ENCODE measurements at places on chromosomes 12 and 14.
A peak's percentile ranks its signal among the peaks of the same experiment; 100 is the strongest.

DNA sequence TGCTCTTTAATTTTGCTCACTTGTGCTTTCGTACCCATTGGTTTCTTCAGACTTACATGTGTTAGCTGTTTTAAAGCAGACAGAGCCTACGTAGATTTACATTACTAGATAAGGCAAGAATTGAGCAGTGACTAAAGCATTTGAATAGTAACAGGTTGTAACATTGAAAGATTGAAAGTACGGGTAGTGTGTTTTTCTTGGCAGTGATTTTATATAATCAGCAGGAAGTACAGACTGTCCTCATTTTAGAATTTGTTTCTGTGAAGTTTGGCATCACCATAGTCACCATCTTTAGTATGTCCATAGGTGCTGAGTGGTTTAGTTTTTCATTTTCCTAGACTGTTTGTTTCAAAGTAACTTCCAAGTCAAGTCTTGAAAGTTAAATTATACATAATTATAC, 14.0 kb downstream of the RTRAF start:
- no peak for DNase-seq

DNA sequence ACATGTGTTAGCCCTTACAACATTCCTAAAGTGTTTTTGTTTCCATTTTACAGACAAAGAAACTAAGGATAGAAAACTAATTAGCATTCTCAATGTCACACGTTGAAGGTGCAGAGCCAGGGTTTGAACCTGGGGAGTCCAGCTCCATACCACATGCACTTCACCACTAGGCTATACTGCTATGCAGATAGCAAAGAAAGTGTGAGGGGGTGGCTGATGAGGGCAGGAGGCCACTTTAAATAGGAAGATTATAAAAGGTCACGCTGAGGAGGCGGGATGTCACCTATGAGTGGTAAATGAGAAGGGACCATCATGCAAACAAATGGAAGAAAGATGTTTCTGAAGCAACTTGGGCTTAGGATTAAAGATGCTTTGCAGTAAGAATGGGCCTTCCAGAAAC, 213.9 kb downstream of the EGLN3 start:
- no peak for DNase-seq

GRCh38 chr12:100234591-100235304, 32.1 kb downstream of the DEPDC4 start:
- DNase-seq = no peak

DNA sequence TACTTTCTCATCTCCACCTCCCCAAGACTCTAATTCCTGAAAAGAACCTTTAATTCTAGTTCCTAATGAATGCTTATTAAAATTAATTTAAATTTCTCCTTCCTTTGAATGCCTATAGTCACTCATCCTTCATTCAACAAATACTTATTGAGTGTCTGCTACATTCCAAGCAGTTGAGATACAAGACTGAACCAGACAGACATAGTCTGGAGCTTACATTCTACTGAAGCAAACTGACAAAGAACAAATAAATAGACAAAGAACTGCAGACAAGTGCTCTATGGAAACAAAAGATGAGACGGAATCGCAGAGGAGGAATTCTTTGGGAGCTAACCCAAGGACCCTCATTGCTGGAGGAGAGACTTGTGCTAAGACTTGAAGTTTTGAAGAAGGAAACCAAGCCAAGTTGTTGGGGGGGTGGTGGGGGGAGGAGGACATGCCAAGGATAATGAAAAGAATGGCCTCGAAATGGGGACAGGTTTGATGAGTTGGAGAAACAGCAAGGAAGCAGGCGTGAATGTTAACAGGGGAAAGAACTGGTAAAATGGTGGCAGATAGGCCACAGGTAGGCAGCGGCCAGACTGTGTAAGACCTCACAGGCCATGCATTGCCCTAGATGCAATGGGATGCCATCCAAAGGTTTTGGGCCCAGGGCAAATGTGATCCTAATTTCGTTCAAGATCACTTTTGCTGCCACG, 9.7 kb upstream of the TDG start:
- no peak for DNase-seq

GRCh38 chr12:108271951-108272872, 66.9 kb downstream of the CMKLR1 start:
- DNase-seq = no peak

GRCh38 chr12:24705741-24706358, 243.1 kb downstream of the BCAT1 start:
- DNase-seq = no peak

DNA sequence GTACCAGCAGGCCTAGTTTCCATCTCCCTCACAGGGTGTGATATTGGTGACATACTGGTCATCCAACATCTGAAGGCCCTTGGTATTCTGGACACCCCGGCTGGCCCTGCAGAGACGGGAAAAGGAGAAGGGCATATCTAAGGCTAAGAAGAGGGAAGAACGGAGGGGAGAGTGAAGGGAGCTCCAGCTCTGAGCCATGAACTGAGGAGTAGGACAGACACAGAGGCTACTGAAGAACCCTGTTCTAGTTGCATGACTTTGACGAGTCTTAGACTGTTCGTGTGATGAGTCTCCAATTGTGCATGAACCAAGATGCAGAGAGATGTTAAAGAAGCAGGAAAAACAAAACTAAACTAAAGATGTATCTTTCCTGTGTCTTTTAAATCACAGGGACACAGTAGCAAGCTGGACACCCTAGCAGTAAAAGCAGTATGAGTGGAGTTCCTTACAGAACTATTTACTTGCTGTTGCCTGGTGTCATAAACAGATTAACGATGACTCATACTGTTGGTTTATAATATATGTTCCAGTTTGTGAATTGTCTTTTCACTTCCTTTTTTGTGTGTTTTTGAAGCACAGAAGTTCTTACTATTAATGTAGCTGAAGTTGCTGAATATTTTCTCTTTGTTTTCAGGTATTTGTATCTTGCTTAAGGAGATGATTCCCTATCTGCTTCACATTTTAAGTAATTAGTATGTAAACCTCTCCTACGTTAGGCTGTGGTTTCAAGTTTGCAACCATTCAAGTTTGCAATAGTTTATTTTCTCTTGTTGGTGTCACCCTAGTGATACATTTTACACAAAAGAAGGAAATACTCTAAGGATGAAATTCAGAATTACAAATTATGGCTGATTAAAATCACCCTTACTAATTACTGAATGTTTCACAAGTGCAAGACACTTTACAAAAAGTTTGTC, 15.7 kb downstream of the FAR2 start:
- no peak for DNase-seq

- no peak for DNase-seq
Measured at GRCh38 chr12:80017261-80017870, 82.0 kb upstream of the OTOGL start.

DNA sequence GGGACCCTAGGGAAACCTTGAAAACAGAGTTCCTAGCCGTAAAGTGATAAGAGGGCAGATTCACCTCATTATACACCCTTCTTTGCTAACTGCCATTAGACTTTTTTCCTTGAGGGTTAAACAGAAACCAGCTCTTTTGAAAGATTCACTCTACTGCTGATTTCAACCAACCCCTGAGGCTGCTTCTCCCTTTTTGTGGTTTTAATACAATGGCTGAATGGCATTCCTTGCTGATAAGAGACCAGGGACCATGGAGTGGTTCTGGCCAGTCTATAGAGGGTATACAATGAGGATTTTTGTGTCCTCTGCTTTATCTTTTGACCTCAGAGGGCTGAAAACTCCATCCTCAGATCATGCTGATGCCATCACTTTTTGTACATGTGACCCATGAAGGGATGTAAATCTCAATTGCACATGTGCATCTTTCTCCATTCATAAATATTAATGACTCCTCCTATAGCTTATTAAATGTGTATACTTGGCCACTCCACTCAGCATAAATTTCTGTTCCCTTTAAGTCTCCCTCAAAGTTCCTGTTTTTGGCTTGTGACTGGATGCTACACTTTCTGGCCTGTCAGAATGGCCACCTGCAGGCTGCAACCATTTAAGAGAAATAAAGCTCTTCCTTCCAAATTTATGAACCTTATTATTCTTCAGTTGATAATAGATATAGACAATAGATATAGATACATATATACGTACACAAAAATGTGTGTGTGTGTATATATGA, 233.8 kb upstream of the SEL1L start:
- DNase-seq = no peak

GRCh38 chr14:20820063-20820904, 17.6 kb upstream of the RNASE1 start:
- no peak for DNase-seq

DNA sequence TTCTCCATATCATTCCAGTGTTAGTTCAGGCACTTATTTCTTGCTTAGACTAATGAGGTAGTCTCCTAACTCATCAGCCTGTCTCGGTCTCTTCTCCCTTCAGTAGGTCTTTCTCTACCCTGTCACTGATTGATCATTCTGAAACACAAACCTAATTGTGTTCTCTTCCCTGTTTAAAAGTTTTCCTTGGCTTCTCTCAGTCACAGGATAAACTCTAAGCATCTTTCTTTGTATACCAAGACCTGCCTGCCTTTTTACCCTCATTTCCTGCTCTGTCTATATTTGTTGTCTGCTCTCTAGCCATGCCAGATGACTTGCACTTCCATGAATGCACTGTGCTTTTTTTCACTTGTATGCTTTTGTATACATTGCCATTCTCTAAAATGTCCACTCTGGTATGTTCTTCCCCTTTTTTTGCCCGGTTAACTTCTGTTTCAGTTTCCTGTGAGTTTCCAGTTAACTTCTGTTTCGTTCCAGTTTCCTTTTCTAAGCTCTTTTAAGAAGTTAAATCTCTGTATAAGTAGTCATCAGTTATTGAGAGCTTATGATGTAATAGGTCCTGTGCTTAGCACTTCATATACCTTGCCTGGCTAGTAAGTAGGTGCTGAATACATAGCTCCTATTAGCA, 12.8 kb downstream of the DIP2B start:
- DNase-seq = no peak

- no peak for DNase-seq
Measured at GRCh38 chr12:3518902-3519301, 27.9 kb downstream of the PRMT8 start.

- peak; percentile 2 for DNase-seq
Measured at GRCh38 chr12:101670007-101670671, 27.3 kb upstream of the CHPT1 start.

All from activated naive CD4-positive, alpha-beta T cell (primary cell).